ENCODE measurements at places on chromosomes 7 and 10.

GRCh38 chr10:79025199-79025832 is 43.5 kb upstream of the ZMIZ1 start:
- no peak for DNase-seq

GRCh38 chr7:30136117-30136731 is 1.4 kb downstream of the MTURN start:
- no peak for DNase-seq

DNA sequence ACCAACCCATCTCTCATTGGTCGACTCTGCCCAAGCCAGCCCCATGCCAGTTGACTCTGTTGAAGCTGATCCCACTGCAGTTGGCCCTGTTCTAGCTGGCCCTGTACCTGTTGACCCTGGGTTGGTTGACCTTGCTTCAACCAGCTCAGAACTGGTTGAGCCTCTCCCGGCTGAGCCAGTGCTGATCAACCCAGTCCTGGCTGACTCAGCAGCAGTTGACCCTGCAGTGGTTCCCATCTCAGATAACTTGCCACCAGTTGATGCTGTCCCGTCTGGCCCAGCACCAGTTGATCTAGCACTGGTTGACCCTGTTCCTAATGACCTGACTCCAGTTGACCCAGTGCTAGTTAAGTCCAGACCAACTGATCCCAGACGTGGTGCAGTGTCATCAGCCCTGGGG is 7.4 kb downstream of the PPRC1 start:
- DNase-seq, result no peak

DNA sequence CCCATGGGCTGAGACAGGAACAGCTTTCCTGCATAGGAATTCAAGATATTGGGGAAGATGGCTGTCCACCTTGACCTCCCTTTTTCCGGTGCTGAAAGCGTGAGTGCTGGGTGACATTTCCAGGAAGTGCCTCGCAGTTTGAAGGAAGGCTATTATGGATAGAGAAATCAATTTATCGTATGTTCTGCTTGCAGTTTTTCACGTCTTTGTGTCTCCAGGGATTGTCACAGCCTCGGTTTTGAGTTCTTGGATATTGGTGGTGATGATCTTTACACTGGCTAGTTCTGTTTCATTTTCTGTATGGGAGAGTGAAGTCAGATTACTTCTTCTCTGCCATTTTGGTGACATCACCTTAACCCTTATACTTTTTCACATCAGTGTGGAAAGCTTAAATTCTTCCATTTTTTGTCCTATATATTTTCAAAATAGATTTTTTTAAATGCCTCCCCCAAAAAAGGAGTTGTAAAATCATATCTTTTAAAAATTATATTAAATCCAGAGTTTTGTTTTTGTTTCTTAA is 102.5 kb upstream of the APBB1IP start:
- DNase-seq, result peak; percentile 8

- DNase-seq, result no peak
Observed at GRCh38 chr7:4006687-4007086, 675.4 kb upstream of the FOXK1 start.

DNA sequence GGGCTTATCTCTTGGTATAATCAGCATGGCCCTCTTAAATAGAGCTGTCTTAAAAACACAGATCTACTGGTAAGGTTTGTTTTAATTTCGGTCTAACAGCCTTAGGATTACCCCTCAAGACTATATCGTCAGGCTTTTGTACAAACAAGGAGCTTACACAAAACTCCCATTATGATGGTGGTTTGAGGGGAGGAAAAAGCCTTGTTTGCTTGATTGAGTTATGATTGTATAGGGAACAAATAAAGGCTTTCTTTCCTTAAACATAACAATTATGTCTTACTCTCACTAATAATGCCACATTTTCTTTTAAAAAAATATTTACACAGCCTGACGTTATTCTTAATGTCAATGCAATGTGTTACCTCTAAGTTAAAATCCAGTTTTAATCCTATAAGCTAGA is 188.8 kb upstream of the TCF7L2 start:
- no peak for DNase-seq

DNA sequence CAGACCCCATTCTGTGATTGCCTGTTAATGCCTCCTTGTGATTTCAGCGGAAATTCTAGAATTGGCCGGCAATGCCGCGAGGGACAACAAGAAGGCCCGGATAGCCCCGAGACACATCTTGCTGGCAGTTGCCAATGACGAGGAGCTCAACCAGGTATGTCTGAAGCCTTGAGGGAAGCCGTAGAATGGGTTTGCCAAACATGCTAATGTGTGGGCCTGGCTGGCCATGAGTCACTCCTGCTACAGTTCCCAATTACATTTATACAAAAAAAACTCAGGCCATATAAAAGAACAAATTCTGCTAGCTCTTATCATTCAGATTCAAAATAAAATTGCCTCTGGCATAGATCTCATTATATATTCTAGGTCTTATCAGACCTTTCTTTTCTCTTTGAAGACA is 37.4 kb downstream of the MACROH2A2 start:
- no peak for DNase-seq

DNA sequence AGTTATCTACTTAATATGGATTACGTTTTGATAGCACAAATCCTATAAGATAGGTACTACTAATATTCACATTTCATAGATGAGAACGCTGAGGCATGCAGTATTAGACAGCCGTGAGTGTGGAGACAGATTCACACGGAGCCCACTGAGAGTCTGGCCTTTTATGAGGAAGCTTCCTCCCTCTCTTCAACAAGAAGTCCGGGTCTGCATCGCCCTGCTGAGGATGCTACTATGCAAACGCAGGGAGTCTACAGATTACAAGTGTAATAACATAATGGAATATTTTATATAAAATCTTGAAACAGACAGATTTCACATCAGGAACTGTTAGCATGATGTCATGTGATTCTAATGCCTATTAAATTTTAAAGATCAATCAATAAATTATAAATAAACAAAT is 255.9 kb upstream of the GLI3 start:
- no peak for DNase-seq

- DNase-seq, result no peak
Observed at GRCh38 chr7:94374721-94375566, 19.8 kb upstream of the COL1A2 start.

- no peak for DNase-seq
Observed at GRCh38 chr10:126595160-126595559, 75.3 kb downstream of the C10orf90 start.

DNA sequence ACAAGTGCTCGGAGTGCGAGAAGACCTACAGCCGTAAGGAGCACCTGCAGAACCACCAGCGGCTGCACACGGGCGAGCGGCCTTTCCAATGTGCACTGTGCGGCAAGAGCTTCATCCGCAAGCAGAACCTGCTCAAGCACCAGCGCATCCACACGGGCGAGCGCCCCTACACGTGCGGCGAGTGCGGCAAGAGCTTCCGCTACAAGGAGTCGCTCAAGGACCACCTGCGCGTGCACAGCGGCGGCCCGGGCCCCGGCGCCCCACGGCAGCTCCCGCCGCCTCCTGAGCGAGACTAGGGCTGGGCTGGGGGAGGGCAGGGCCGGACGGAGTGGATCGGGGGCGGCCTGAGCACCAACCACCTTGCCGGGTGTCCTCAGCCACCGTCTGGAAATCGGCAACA is 15.1 kb upstream of the ZNF212 start:
- DNase-seq, result no peak

DNA sequence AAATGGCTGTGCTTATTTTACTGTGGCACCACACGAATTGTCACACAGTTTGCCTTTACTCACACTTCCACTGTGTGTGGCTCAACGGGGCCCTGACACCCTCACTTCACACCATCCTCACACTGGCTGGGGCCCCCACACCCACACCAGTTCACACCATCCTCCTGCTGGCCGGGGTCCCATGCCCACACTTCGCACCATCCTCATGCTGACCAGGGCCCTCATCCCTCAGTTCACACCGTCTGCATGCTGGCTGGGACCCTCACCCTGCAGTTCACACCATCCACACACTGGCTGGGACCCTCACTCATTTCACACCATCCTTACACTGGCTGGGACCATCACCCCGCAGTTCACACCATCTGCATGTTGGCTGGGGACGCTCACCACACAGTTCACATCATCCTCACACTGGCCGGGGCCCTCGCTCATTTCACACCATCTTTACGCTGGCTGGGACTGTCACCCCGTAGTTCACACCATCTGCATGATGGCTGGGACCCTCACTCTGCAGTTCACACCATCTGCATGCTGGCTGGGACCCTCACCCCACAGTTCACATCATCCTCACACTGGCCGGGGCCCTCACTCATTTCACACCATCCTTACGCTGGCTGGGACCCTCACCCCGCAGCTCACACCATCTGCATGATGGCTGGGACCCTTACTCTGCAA is 36.0 kb downstream of the BRI3 start:
- DNase-seq, result no peak

DNA sequence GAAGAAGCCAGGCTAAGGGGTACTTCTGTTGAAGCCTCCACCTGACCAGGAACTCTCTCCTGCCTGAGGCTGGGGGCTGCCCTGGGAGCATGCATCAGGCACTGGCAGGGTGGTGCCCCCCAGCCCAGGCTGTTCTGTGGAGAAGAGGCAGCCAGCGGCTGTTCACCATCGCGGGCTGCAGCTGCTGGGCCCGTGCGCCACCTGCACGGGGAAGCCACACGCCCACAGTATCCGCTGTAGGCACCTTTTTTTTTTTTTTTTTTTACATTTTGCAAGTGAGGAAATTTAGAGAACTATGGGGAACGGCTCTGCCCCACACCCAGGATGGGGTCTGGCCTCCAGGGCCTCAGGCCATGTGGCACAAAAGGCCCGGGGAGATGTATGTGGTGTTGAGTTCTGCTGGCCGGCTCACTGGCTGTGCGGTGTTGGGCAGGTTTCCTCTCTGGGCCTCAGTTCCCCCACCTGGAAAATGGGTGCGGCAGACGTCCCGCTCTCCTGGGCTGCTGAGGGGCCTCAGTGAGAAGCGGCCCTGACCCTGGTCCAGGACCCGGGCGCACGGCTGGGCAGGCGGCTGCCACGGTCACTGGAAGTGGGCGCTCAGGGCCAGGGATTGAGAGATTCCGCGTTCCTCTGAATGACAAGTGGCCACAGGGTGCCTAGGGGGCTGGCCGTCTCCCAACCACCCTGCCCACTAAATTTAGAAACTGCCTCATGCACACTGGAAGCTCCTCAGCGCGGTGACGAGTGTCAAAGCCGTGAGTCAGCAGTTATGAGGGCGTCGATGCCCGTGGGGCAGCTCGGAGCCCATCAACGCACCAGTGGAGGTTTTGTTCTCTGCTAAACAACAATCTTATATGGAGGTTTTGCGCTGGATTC is 8.8 kb upstream of the INTS1 start:
- no peak for DNase-seq

GRCh38 chr10:14271621-14272020 is 59.1 kb downstream of the FRMD4A start:
- DNase-seq, result no peak

DNA sequence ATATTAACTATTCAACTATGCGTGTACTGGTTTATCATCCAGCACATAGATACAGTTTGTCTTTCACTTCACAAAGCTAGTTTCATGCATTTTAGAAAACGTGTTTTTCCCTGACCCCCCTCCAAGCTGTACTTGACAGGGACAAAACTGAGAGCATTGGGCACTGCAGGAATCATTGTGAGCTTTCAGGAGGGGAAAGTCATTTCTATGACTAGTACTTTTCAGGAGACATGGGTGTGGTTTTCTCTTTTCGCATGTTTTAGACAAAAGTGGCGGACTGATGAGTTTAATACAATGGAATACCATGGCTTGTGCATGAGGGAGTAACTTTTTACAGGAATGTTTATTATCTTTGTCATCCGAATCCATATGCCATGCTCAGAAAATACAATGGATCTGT is 42.7 kb downstream of the NRG3 start:
- DNase-seq, result no peak

DNA sequence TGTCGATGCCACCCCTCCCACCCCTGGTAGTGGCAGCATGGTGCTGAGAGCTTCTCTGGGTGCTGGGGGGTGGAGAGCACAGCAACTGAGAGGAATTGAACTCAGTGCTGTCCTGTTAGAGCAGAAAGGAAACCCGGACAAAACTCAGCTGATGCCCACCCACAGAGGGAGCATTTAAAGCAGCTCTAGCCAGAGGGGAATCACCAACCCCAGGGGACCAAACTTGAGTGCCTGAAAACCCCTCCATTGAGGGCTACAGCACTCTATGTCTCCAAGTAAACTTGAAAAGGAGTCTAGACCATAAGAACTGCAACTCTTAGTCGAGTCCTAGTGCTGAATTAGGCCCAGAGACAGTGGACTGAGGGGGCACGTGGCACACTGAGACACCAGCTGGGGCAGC is 16.8 kb upstream of the FOXI2 start:
- no peak for DNase-seq

All from GM12864 (cell line).